Stimulated activated CD8-positive, alpha-beta memory T cell treated with anti-CD3 and anti-CD28 coated beads, Interleukin-4, amount 100 ng/mL, for 4 hours (primary cell): ENCODE measurements at places on chromosomes 3 and 15.

DNA sequence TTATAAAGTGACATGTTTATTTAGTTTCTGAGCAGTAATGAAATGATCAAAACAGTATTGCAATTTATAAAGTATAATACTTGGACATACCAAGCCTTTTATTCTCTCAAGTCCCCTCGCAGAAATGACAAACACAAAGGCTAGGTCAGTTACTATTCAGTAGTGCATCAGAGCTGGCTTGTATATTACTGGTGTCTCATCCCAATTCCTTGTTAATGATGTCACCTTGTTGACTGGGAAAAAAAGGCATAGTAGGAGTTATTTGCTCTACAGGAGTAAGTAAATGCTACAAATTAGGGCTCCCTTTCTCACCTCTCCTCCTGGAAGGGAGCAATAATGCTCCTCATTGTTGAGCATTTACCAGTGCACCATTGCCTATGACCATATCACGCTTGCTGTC, 317.6 kb downstream of the CHL1 start:
- DNase-seq = no peak

DNA sequence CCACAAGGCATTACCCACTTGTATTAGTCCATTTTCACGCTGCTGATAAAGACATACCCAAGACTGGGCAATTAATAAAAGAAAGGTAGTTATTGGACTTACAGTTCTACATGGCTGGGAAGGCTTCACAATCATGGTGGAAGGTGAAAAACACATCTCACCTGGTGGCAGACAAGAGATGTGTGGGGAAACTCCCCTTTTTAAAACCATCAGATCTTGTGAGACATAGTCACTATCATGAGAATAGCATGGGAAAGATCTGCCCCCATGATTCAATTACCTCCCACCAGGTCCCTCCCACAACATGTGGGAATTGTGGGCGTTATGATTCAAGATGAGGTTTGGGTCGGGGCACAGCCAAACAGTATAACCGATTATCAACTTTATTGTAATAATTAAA, 17.0 kb upstream of the CMC1 start:
- no peak for DNase-seq

DNA sequence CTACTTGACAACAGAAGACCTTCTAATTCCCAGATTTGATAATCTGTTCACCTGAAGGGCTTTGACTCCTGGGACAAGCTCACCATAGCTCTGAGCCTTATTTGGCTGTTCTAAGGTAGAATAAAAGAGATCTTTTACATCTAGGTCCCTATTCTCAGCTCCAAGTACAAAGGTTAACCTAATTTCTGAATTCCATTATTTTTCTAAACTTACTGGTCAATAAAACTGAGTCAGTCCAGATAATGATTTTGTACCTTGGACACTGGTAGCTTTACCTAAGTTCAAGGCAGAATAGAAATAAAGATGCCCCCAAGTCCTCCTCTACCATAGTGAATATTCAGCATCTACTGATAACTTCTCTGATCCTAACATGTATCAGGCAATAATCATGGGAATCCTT, 81.8 kb upstream of the MEX3B start:
- no peak for DNase-seq

DNA sequence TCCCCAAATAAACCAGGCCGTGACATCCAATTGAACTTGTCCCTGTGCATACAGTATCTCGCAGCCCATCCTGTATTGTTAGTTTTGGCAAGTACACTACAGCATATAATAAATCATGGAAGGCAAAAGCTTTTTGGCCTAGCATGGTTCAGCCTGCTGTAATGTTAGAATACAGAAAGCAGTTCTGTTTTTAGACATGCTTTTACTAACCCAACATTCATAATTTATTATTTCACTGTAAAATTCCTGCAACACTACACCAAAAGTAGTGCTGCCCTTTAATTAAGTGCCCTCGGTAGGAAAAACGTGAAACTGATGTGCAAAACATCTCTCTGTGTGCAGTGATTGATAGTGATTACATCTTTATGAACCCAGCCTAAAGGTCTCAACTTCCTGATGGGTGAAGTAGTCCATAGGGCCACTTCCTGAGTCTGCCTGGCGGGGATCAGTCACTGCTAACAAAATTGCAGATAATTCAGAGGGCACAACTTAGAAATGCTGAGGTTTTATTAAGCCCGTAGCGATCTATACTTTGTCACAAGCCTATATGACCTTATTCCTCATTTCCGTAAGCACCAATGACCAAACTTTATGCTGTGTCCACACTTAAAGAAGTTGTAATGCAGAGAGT, 227.8 kb downstream of the CDIN1 start:
- DNase-seq = no peak

- no peak for DNase-seq
These were observed 399.7 kb downstream of the VPS13C start for GRCh38 chr15:61660579-61660978.

- DNase-seq = no peak
These were observed 887.4 kb upstream of the EPHA6 start for GRCh38 chr3:95926904-95927501.

DNA sequence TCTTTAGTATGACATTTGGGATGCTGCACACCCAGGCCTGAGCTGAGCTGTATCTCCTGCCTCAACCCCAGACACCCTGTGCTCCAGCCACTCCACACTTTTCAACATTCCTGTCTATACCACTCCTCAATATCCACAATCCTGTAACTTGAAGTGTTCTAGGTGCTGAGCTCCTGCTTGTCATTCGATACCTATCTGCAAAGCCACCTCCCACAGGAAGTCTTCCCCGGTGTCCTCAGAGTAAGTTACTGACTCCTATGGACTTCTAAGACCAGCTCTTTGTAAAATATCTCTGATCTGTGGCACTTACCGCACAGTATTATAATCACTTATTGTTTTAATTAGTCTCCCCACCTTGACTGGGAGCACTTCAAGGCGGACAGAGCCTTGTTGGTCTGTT, 1.2 kb upstream of the CAV3 start:
- no peak for DNase-seq

DNA sequence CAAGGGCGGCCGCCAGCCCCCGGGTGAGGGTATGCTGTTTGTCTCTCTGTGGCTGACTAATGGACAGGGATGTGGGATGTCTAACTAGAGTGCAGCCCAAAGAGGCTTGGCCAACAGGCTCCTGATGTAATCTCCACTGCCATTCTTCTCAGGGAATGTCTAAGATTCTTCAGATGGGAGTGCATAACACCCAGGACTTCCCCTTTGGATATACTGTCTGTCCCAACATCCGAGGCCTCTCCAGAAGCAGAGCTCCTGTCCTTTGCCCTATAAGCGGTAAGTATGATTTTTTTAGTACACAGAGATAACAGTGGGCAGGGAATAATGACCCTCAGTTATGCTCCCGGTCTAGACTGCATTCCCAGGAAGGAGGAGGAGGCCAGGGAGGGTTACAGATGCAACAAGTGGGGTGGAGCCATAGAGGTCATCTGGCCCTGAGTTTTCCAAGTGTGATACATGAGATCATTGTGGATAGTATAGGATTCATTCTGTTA, 62.5 kb upstream of the SLCO2A1 start:
- DNase-seq = no peak

DNA sequence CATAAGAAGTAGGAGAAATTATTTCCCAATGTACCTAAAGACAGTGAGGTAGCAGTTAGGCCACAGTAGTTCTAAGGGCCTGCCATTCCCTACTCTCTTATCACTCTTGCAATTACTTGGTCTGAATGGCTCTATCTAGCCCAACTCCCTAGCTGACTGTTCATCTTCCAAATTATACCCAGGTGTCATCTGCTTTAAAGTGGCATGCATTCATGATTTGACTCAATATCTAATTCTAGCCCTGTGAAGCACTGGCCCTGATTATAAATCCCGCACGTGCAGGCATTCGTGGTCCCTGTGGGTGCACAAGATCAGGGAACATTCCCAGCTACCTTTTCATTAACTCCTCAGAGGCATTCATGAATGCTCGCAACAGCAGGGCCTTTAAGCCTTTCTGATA, 43.1 kb upstream of the ZNF774 start:
- DNase-seq = no peak

DNA sequence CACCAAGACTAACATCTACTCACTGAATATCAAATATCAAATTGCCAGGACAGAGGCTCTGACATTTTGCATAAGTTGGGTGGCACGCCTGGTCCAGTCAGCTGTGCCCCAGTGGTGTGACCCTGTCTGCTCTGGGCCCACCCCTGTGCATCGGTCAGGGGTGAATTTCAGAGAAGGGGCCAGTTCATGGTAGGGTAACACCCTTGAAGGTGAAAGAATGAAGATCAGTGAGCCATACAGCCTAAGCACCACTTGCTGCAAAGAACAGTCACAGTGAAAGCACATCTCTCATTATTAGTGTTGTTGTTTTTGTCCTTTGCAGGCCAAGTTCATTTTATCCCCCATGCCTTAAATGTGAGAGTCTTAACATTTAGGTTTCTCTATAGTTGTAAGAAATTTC, 86.8 kb downstream of the MYRIP start:
- no peak for DNase-seq

- DNase-seq = no peak
These were observed 862.5 kb downstream of the CADM2 start for GRCh38 chr3:85821130-85821756.
